ENCODE measurements at places on chromosomes 4 and X.

- DNase-seq = no peak
Measured at GRCh38 chrX:71563921-71564320, 14.3 kb upstream of the GCNA start.

DNA sequence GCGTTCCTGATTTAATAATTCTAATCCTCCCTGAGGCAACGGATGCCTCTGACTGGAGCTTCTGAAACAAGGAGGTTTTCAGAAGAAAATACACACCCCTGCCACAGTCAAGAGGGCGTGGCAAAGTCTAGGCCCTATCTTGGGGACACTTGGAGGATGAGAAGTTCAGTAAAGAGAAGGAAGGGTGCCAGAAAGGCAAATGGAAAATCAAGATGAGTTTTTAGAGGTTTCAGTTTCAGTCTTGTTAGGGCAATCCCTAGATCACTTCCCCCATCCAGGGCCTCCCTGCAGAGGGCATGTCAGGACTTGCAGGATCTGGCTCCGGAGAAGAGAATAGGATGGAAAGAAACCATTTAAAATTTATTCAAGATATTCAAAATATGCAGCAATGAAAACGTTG lies 28.5 kb upstream of the FGF2 start:
- DNase-seq = no peak

- no peak for DNase-seq
Measured at GRCh38 chr4:148373093-148373492, 69.1 kb downstream of the NR3C2 start.

DNA sequence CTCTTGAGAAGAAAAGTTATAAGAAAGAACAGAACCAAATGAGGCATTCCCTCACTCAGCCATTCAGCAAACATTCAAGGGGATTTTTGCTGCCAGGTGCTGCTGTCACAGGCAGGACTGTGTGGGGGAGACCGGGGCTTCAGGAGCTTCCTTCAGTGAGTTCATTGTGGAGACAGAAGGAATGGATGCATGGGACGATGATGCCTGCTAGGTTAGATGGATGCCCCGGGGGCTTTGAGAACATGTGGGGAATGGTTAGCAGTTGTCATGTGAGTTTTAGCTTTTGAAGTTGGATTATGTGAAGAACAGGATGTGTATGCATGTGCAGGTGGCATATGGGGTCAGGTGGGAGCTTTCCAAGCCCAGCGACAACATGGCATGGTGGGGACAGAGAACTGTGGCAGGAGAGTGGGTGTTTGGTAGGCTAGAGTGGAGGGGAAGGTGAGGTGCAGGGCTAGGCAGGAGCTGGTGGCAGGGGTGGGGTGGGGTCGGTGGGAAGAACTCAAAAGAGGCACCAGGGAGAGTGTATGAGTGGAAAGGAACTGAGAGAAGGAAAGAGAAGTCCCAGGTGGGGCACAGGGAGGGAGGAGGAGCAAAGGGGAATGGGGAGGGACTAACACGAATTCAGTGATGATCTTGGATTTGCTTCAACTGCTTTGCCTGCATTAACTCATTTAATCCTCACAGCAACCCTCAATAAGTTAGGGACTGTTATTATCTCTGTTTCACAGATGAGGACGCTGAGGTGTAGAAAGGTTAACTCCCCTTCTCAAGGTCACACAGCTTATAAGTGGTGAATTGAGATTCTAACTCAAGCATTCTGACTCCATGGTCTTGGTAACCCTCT lies 8.4 kb downstream of the DCUN1D4 start:
- no peak for DNase-seq

DNA sequence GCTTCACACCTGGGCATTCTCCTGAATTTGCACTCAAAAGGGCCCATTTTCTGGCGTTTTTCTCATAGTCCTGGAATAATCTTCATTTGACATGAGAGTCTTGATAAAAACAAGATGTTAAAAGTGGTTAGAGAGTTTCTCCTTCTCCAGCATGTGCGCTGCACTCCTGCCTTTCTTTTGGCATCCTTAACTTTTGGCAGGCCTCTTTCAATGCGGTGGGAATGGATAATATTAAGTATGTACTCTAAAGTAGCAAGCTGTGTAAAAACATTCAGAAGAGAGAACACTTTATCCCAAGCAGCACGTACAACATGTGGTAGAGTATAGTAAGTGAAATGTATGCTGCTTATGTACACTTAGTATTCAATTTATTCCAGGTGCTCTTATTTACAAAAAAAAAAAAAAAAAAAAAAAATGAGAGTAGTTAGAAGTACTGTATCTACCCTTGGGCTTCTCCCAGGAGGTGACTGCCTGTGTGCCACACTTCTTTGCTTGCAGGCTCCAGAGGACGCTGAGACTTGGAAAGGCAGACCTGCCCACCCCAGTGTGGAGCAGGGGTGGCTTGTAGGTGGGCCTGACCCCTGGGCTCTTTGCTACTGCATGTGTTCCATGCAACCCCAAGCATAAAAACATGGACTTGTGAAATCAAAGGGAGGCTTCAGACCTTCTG lies 3.9 kb downstream of the FGF2 start:
- no peak for DNase-seq

- DNase-seq = no peak
Measured at GRCh38 chrX:15107367-15107988, 162.4 kb downstream of the ASB9 start.

DNA sequence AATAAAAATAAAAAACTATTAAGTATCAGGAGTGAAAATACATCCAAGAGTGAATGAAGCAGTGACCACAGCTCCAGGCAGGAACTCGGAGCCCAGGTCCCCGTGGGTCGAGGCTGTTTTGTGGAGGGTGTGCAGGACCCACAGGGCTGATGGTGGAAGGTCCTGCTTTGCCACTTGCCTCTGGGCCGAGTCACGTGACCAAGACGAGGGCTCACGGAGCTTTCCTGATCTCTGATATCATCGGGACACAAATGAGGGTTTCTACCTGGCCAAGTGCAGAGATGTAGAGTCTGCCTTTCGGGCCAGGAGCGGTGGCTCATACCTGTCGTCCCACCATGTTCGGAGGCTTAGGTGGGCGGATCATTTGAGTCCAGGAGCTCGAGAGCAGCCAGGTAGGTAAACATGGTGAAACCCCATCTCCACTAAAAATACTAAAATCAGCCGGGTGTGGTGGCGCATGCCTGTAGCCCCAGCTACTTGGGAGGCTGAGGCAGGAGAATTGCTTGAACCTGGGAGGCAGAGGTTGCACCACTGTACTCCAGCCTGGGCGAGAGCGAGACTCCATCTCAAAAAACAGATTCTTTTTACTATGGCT lies 7.2 kb downstream of the SLC25A6 start:
- DNase-seq = no peak

DNA sequence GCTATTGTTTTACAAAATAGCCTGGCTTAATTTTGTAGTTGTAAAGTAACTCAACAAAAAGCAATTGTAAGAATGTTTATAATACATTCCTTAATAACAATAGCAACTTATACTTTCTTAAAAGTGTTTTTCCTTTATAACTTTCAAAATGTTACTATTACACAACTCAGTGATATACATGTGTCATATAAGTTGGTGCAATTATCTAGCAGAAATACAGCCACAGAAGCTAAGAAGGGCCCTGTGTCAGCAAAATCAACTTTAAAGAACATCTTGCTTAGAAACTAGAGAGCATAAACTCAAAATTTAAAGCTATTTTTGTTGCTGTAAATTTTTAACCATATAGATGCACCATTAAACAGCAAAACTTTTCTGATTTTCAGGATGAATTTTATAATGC lies 41.4 kb upstream of the MAB21L2 start:
- DNase-seq = no peak

DNA sequence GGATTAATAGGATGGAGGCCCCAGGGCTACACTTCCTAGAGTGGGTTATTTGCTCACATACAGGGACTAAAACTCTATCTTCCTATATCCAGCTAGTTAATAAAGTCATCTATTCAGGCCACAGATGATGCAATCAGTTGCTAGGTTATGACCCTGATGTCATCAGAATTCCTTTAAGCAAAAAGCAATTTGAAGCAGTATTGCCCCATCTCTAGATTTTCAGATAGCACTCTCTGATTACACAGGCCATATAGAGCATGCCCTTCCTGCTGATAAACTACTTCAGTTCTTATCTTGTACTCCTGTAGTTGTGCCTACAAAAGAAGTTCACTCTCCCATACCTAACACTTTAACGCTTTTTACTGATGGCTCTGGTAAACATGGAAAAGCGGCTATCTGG lies 84.8 kb downstream of the TMEM144 start:
- DNase-seq = no peak

GRCh38 chr4:122781486-122781885 lies 45.1 kb upstream of the FGF2 start:
- DNase-seq = no peak

GRCh38 chr4:155766622-155767021 lies 7.8 kb downstream of the GUCY1B1 start:
- no peak for DNase-seq

DNA sequence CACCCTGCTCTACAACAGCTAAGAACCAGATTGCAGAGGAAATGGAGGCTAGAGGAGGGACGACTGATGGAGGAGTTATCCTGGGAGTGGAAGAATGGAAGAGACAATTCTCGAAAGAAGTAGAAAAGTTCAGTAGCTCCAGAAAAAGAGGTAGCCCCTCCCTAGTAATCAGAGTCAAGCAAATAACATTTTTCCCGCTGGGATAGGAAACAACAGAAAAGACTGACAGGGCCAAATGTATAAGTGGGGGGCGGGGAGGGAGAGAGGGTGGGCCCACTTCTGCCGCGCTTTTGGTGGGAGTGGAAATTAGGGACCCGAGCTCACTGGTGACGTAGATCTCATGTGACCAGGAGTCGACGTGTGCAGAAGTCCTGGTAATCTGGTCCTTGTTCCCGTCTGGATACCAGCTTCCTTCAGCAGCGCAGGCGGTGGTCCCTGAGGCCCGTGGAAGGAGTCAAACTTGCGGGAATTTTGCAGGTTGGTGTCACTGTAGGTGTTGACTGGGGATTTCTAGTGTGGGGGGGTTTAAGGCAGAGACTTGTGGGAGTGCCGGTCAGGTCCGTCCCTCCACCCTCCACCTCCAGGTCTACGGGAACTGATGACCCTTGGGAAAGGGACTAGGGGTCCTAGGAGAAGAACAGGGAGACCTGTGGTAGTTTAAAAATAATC lies at the start of gene TCEAL9:
Gene TCEAL9, plus strand, starts transcription at position 377 of the 669 bp plus-strand sequence. CDS start 1,179 bp downstream, outside the sequence.
- DNase-seq = peak; percentile 5

- DNase-seq = no peak
Measured at GRCh38 chrX:108426262-108426661, 12.0 kb downstream of the COL4A6 start.

- DNase-seq = no peak
Measured at GRCh38 chr4:15779306-15779705, 1.2 kb downstream of the CD38 start.

DNA sequence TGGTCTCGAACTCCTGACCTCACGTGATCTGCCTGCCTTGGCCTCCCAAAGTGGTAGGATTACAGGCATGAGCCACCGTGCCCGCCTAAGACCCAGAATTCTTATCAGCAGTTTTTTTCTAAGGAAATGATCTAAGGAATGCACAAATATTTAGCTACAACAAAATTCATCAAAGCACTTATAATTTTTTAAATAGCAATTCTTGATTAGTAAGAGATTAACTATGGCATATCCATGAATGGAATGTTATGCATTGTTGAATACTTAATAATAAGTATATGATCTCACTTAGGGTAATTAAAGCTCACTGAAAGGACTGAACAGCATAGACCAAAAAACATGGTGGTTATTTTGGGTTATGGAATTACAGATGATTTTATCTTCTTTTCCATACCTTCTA lies 18.4 kb downstream of the CENPU start:
- no peak for DNase-seq

DNA sequence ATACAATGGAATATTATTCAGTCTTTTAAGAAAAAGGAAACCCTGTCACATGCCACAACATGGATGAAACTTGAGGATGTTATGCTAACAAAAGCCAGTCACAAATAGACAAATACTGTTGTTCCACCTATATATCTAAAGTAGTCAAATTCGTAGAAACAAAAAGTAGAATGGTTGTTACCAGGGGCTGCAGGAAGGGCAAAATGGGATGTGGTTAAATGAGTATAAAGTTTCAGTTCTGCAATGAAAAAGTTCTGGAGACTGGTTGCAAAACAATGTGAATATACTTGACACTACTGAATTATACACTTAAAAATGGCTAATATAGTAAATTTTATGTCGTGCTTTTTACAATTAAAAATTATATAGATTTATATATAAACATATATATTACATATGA lies 12.2 kb downstream of the SPOCK3 start:
- no peak for DNase-seq

GRCh38 chr4:99690990-99691389 lies 33.4 kb upstream of the C4orf54 start:
- no peak for DNase-seq

- no peak for DNase-seq
Measured at GRCh38 chrX:103913356-103914020, 48.9 kb upstream of the TMSB15B start.

DNA sequence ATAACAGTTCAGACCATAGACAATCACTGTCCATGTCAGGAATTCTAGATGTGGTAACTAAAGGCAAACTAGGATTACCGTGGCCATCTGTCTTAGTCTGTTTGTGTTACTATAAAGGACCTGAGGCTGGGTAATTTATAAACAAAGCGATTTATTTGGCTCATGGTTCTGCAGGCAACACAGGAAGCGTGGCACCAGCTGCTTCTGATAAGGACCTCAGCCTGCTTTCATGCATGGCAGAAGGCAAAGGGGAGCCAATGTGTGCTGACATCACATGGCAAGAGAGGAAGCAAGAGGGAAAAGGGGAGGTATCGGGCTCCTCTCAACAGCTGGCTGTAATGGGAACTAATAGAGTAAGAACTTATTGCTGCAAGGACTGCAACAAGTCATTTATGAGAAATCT lies 376.7 kb downstream of the GPM6A start:
- DNase-seq = no peak

- no peak for DNase-seq
Measured at GRCh38 chr4:61812171-61812570, 612.0 kb downstream of the ADGRL3 start.

- no peak for DNase-seq
Measured at GRCh38 chr4:188452097-188452496, 312.9 kb downstream of the TRIML1 start.

GRCh38 chr4:126269106-126269505 lies 954.4 kb downstream of the FAT4 start:
- no peak for DNase-seq

GRCh38 chrX:144616317-144616716 lies 631.0 kb upstream of the SPANXN1 start:
- DNase-seq = no peak

DNA sequence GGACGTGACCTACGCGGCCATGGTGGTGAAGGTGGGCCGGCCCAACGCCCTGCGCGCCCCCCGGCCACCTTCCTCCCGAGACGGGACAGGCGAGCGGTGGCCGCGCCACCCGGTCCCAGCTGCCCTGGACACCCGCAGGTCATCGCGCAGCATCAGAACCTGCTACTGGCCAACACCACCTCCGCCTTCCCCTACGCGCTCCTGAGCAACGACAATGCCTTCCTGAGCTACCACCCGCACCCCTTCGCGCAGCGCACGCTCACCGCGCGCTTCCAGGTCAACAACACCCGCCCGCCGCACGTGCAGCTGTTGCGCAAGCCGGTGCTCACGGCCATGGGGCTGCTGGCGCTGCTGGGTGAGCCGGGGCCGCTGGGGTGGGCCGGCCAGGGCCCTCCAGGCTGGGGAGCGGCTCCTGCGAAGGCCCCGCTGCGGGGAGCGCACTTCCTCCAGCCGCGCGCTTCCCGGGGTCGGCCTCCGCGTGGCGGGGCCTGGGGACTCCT lies 9.0 kb upstream of the SLC26A1 start:
- DNase-seq = no peak

All from activated CD4-positive, alpha-beta T cell treated with anti-CD3 and anti-CD28 coated beads, Interleukin-2, amount 50 U/mL, for 48 hours (primary cell).